ENCODE measurements at places on chromosomes 11 and 22.

DNA sequence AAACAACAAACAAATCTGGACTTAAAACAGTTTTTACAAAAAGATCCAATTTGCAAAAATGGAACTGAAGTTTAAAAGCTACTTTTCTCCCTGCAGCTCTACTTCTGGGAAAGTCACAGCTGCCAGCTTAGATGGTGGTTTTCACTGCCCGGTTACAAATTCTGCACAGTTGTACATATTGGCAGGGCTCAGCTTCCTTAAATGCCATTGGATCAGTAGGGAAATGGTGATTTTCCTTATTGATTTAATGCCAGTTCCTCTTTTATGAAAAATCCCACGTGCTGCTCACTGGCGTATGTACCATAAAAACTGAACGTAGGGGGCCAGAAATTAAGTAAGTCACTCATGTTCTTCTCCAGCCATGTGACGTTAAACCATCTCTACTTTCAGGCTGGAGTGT, 22.8 kb downstream of the GRAP2 start:
- no peak for DNase-seq

DNA sequence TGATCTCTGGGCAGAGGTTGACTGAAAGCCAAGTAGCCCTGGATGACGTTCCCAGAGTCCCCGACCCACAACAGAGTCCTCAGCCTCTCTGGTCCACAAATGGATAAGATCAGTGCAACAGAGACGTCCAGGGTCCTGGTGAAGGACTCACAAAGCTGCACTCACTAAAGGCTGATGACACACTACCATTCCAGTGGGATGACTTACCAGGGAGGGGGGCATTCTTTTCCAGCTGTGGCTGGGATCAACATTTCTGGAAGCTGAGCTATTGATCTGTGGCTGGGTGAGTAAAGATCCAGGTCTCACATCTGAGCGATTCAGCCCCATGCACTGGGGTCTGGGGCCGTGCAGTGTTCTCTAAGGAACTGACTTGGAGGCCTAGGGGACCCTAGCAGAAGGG, 296.2 kb downstream of the NTM start:
- DNase-seq = peak; percentile 25

- peak; percentile 66 for DNase-seq
These were observed 2.8 kb upstream of the DBX1 start for GRCh38 chr11:20162824-20163782.

GRCh38 chr11:81825346-81825745, 908.3 kb downstream of the FAM181B start:
- DNase-seq = no peak

GRCh38 chr22:25896098-25896497, 154.1 kb downstream of the MYO18B start:
- no peak for DNase-seq

DNA sequence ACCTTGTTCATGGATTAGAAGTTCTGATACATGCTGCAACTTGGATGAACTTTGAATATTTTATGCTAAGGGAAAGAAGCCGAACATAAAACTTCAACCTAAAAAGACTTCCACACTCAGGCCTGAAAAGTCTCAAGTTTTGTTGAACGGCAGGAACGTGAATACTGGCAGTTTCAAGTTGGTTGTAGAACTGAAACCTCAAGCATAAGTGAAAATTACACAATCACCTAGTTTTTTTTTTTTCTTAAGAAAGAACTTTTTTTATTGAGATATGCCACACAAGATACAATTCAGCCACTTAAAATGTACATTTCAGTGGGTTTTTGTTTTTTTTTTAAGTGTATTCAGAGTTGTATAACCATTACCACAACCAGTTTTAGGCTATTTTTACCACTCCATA, 50.8 kb upstream of the ADORA2A start:
- DNase-seq = no peak

GRCh38 chr11:19474954-19475721, 234.4 kb upstream of the E2F8 start:
- no peak for DNase-seq

DNA sequence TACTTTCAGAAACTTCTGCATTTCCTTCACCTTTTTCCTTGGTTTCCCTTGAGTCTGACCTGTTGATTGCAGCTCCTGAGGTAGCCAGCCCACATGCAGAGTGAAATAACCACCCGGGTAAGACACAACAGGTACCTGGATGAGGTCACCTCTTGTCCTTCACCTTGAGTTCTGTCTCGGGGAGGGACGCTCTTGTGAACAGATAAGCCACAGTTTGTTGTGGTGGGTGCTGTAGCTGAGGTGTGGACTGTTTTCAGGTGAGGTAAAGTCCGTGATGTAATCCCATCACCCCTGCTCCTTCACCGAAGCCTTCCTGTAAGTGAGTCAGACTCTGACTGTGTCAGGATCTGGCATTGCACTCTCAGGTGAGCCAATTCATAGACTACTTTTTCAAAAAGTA, 183.1 kb downstream of the NAV2 start:
- no peak for DNase-seq

DNA sequence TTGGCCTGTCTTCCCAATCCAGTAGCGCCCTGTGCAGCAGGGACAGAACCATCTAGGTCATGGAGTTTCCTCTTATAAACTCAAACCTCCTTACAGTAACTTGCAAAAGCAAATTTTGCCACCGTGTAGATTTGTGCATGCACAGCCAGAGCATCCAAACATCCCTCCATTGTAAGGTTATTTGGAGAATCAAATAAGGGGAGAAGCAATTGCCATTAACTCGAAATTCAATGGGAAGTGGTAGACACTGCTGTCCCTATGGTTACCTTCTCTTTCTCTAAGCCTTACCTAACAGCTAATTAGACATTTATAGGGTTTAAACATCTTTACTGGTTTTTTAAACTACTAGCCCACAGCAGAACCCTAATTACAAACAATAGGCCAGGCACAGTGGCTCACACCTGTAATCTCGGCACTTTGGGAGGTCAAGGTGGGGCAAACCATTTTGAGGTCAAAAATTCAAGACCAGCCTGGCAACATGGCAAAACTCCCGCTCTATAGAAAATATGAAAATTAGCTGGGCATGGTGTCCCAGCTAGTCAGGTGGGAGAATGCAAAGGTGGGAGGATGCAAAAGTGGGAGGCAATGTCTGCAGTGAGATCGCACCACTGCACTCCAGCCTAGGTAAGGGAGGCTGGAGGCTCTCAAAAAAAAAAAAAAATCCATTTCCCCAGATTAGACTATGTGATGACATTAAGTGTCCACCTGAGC, 6.6 kb downstream of the HSPA8 start:
- DNase-seq = peak; percentile 34

- DNase-seq = no peak
These were observed 14.1 kb downstream of the SYNGR1 start for GRCh38 chr22:39363751-39364515.

DNA sequence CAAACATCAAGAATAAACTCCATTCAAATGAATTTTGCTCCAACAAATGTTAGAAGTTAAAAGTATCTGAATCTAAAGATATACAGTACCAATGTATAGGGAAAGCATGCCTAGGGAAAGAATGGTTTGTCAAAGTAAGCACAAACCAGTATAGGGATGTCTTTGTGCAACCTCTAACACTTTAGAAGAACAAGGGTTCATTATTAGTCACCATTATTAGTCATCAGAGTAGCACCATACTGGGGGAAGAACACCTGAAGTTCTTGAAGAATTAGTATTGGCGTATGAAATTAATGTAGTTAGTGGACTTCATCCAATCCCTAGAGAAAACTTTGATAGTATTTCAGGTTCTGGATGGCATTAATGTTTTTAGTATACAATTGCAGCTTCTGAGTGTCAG, 943.7 kb downstream of the METTL15 start:
- peak; percentile 27 for DNase-seq

- no peak for DNase-seq
These were observed 165.3 kb downstream of the TTC28 start for GRCh38 chr22:28514321-28514821.

DNA sequence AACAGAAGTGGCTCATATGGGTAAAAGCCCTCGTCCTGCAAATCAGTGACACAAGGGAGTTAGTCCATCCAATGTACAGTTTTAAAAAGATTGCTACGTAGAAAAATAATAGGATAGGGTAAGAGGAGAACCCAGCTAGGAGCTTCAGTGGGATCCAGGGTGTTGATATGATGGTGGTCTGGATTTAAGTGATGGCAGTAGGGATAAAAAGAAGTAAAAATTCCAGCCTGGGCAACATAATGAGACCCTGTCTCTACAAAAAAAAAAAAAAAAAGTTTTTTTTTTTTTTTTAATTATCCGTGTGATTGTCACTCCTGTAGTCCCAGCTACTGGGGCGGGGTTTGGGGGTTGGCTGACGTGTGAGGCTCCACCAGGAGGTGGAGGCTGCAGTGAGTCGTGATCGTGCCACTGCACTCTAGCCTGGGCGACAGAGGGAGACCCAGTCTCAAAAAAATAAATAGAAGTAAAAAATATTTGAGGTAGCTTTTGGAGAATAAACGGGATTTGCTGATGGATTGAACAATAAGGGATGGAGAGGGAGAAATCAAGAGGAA, 7.0 kb upstream of the L3MBTL2 start:
- DNase-seq = peak; percentile 55

DNA sequence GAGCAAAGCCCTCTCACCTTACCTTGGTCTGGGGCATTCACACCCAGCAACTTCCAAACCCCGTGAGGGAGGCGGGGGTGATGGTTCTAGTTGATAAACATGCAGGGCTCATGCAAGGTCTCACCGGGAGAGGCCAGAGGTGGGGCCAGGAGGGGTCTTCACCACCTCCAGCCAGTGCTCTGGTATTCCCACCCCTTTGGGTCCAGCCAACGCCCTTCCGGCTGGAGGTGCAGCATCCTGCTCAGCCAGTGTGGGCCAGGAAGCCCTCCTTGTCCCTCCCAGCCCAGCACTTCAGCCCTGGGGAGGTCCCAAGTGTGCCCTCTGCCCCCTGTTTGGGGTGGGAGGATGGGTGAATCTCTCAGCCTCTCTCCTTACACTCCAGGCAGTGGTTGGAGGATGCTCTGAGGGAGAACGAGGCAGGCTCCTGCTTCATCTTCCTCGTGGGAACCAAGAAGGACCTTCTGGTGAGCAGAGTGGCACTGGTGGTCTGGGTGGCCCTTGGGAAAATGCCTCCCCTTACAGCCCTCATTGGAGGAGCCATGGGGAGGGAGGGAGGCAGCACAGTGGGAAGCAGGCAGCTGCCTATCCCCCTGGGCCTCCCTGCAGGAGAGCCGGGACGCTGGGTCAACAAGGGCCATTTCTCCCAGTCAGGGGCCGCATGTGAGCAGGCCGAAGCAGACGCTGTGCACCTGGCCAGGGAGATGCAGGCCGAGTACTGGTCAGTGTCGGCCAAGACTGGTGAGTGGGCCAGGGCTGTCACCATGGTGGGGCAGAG, 13.4 kb downstream of the RAB36 start:
- DNase-seq = no peak

GRCh38 chr11:102800767-102801166, 2.8 kb upstream of the MMP1 start:
- DNase-seq = no peak

- DNase-seq = no peak
These were observed 124.7 kb downstream of the MICAL2 start for GRCh38 chr11:12235080-12235479.

DNA sequence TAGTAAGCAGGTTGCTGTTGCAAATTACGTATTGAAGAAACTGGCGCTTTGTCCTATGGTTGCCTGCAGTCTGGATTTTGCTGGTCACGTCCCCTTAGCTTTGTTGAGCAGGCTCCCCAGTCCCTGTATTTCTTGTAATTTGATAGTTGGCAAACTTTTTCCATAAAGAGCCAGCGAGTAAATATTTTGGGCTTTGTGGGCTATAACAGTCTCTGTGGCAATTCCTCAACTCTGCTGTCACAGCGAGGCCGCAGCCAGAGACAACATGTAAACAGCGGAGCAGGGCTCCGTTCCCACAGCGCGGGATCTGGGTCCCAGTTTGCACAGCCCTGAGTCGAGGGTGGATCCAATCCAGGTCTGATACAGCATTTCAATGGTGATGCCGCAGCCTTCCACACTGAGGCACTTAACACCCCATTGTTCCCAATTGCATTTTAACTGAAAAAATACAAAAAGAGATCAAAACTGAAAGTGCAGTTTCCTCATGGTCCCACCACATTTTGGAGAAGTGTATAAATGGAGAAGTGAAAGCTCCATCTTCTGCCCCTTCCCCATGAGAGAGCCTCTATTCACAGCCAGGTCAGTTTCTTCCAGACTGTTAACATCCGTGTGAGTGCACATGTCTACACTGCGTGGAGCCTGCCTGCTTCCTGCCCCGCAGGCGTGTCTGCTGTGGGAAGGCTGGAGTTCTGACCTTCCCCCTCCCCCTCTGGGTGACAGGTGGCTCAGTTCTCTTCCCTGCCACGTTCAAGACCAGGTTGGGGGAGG, 89.1 kb downstream of the RPS6KA4 start:
- peak; percentile 69 for DNase-seq

DNA sequence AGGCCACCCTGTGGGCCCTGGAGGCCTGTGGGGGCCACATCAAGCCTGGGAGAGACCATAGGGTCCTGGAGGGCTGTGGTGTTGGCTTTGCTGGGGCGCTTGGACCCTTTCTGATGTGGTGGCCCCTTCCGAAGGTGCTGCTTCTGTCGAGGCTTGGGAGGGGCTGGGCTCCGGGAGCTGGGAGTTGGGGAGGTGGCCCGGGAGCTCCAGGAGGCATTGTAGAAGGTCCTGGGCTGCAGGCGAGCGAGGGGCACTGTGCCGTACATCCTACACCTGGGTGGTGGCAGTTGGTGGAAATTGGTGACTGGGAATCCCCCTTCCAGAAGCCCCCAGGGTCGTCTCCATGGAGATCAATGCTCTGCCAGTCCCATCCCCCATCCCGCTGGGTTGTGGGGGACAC, 2.6 kb downstream of the PLA2G3 start:
- no peak for DNase-seq

GRCh38 chr11:26187639-26188038, 144.3 kb upstream of the ANO3 start:
- peak; percentile 2 for DNase-seq
